ENCODE measurements at places on chromosomes 3 and 15.

DNA sequence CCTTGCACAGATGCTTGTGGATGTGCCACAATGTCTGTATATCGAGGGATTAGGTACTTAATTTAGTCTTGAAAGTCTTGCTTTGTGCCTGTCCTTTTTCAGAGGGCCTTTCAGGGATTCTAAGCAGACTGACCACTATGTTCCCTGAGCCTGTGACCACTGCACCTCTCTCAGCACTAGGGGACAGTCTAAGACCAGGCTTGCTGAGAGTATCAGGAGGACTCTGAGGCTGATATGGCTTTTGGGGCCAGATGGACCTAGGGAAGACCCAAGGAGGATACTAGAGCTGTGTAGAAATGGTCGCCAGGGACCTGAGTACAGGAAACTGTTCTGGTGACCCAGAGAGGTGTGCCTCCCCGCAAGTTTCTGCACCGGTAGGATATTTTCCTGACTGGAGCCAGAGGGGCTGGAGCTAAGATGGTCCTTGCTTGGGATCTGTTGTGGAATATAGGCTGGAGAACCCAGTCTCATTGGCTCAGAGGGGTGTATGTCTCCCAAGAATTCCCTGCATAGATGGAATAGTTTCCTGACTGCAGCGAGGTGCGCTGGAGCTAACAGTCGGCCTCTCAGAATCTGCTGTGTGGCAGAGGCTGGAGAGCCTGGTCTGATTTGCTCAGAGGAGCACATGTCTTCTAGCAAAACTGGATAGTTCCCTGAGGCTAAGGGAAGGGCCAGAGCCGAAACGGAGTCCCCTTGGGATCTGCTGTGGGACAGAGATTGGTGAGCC, 213.2 kb upstream of the DCBLD2 start:
- DNase-seq = no peak

DNA sequence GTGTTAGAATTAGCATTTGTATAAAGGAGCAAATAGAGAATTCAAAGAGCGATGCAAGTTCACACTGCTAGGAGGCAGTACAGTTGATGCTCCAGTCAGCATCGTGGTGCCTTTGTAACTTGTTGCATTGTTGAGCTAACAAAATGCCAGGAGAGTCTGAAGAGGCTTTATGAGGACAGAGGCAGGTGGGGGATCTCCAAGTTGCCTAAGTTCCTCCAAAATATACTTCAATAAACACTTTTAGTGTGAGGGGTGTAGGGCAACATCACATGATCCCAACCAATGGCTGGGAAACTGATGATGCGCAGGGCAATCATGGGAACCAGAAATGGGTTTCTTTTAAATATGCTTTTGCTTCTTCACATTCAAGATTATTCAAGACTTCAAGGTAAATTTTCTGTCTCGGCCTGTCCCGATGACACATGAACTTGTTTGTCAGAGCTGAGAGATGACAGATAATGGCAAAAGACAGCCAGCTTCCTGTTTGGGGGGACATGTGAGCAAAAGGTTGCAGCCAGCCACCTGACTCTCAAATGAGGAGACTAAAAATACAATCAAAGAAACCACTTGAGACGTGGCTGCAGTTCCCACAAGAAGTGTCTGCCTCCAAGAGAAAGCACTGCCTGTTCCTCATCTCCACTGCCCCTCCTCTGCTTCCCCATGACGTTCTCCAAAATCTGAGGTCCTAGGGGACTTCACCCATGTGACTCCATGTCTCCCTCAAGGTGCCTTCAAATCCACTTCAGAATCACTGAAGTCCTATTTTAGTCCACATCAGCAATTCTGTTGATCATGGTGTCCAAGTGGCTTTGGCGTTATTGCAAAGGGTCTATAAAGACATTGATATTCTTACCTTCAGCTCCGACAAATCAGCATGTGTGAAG, 39.3 kb downstream of the KLHL6 start:
- no peak for DNase-seq

- no peak for DNase-seq
Observed at GRCh38 chr3:138472141-138472825, 37.9 kb downstream of the ESYT3 start.

GRCh38 chr3:158747417-158747816, 15.2 kb upstream of the RARRES1 start:
- no peak for DNase-seq

- DNase-seq = no peak
Observed at GRCh38 chr15:33398555-33398954, 87.8 kb downstream of the RYR3 start.

GRCh38 chr15:83435782-83436181, 11.4 kb upstream of the SH3GL3 start:
- DNase-seq = no peak

- no peak for DNase-seq
Observed at GRCh38 chr3:47409688-47410416, 29.0 kb downstream of the PTPN23 start.

DNA sequence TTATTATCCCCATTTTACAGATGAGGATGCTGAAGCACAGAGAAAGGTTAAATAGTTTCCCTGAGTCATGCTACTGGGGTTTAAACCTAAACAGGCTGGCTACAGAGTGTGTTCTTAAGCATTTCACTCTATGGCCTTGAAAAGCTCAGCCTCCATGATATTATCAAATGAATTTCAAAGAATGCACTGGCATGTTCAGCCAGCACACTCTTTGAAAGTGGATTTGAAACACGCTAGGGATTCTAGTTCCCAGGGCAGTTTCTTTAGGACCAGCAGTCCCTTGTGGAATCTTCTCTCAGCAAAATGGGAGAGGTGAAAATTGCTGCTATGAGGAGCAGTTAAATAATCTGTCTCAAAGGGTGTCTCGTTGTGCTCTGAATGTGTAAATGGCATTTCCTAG, 213.3 kb downstream of the EPHB1 start:
- no peak for DNase-seq

- no peak for DNase-seq
Observed at GRCh38 chr15:68272721-68273271, 4.7 kb upstream of the FEM1B start.

Data from stimulated activated CD4-positive, alpha-beta T cell treated with anti-CD3 and anti-CD28 coated beads, TNF-alpha, amount 100 ng/mL, for 24 hours (primary cell).